ENCODE measurements at places on chromosomes 7 and 10.

GRCh38 chr7:99197498-99197897 lies 10.4 kb downstream of the KPNA7 start:
- no peak for DNase-seq

GRCh38 chr10:10346390-10347150 lies 671.1 kb upstream of the CELF2 start:
- DNase-seq = no peak

GRCh38 chr7:105602325-105603305 lies 21.3 kb upstream of the EFCAB10 start:
- no peak for DNase-seq

- no peak for DNase-seq
These were observed 1158.5 kb upstream of the C7orf33 start for GRCh38 chr7:147432079-147432478.

- DNase-seq = no peak
These were observed 33.1 kb downstream of the AP5Z1 start for GRCh38 chr7:4808565-4808964.

- DNase-seq = peak; percentile 98
These were observed 105.2 kb upstream of the PPIF start for GRCh38 chr10:79241990-79242619.

All from suppressor macrophage (primary cell).